ENCODE measurements at places on chromosomes 5 and 9. TPM values are rescaled to one million over a fixed set of nuclear protein-coding genes. Genes with fewer than 3 reads are reported as not detected.

Gene ZNF474
- total RNA-seq: not detected

DNA sequence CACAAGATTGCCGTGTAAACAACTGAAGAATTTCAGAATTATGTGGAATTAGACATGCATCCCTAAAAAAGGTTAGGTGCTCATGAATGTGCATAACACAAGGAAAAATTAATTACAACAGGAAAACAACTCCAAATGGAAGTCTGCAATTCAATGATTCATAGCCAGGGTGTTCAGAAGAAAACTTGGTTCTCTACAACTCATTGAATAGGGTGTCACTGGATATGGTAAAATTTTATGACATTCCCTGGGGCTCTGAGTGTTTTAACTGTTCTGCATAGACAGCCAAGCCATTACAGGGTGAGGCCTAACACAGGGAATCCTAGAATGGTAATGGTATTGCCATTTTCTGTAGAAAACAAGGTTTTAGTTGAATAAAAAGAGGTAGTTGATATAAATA lies 24.4 kb upstream of the ZSWIM6 start:
- DNase-seq: no peak

- no peak for DNase-seq
These were observed 28.5 kb downstream of the ZNF366 start for GRCh38 chr5:72478684-72479083.

GRCh38 chr9:15944341-15944740 lies 391.5 kb downstream of the CCDC171 start:
- no peak for DNase-seq

Gene SEMA5A
- total RNA-seq: not detected
